Left hindlimb (tissue), 1 donor: ENCODE measurements at places on chromosomes 5 and 9.

DNA sequence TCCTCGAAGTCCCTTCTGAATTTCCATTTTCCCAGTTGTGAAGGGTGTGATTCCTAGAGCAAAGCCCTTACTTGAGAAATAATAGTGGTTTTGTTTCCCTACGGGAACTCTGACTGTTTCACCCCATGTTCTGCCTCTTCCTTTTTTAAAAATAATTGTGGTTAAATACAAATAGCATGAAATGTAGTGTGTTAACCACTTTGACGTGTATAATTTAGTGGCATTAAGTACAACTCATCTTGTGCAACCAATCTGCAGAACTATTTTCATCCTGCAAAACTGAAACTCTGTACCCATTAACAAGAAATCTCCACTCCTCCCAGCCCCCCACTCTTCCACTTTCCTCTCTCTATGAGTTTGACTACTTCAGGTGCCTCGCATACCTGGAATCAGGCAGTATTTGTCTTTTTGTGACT, 35.6 kb upstream of the HAND1 start:
- DNase-seq = no peak

DNA sequence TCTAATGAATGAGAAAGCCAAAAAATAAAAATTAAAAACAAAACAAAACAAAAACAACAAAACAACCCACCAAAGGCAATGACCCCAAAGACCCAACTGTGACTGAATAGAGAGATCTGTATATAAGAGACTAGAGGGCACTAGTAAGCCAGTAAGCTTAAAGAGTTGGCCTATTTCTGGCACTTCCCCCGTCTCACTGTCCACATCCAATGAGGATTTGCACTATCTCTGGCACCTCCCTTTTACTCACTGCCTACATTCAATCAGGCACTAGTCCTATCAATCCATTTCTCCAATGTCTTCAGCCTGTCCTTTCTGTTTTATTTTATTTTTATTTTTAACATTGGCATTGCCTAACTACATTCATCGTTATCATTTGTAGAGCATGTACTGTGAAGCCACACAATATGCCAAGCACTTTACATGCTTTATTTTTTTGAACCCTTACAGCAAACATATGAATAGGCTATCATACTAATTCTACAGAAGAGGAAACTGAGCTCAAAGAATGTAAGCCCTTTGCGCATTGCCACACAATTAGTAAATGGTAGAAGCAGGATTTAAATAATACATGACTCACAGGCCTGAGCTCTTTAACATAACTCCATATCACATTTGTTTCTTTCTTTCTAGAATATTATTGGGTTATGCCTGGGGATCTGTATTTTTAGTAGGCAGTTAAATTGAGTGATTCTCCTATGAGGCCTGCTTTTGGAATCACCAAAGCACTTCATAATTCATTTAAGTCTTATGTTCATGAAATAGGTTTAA, 70.0 kb downstream of the C6 start:
- no peak for DNase-seq

DNA sequence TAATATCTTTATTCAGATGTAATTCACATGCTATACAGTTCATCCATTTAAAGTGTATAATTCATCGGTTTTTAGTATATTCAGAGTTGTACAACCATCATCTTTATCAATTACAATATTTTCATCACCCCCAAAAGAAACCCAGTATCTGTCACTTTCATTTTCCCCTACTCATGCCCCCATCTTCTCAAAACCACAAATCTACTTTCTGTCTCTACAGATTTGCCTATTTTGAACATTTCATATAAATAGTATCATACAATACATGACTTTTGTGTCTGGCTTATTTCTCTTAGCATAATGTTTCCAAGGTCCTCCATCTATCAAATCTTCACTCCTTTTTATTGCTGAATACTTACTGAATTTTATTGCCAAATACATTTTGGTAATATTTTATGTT, 305.1 kb upstream of the SGCD start:
- DNase-seq = no peak

DNA sequence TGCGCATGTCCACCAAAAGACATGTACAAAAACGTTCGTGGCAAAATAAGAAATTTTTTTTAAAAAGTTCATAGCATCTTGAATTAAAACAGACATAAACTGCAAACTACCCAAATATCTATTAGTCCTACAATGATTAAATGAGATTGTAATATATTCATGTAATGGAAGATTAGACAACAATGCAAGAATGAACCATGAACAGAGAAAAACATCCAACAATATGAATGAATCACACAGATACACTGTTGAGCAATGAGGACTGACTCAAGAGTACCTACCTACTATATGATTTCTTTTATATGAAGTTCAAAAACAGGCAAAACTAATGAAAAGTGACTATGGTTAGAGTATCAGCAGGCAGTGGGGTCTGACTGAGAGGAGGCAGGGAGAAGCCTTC, 17.9 kb upstream of the CTNNAL1 start:
- DNase-seq = no peak

DNA sequence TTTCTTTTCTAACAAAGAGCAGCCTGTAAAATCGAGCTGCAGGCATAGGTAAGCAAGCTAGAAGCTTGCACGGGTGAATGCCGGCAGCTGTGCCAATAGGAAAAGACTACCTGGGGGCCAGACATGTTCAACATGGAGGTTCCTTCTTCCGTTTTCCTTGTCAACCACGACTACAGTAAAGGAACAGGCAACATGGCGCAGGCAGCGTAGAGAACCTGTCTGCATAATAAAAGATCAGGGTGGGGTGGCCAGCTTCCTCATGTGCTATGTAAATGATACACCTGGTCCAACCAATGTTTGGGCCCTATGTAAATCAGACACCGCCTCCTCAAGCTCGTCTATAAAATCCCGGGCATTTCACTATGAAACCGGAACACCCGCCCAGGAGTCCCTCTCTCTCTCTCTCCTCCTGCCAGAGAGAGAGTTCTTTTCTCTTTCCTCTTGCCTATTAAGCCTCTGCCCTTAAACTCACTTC, 103.8 kb upstream of the LIFR start:
- DNase-seq = no peak

- no peak for DNase-seq
Observed at GRCh38 chr9:102967979-102968378, 27.2 kb upstream of the CYLC2 start.

DNA sequence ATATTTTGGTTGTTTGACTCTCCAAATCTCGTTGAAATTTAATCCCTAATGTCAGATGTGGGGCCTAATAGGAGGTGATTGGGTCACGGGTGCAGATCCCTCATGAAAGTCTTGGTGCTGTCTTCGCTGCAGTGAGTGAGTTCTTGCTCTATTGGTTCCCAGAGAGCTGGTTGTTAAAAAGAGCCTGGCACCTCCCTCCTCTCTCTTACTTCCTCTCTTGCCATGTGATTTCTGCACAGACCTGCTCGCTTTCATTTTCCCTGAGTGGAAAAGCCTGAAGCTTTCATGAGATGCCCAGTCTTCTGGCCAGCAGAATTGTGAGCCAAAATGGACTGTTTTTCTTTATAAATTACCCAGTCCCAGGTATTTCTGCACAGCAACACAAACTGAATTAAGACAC, 221.6 kb downstream of the MAT2B start:
- no peak for DNase-seq
